GM18507 (cell line): ENCODE measurements at places on chromosomes 13 and 19.

GRCh38 chr13:29452773-29453616 lies 142.5 kb downstream of the SLC7A1 start:
- DNase-seq: no peak

DNA sequence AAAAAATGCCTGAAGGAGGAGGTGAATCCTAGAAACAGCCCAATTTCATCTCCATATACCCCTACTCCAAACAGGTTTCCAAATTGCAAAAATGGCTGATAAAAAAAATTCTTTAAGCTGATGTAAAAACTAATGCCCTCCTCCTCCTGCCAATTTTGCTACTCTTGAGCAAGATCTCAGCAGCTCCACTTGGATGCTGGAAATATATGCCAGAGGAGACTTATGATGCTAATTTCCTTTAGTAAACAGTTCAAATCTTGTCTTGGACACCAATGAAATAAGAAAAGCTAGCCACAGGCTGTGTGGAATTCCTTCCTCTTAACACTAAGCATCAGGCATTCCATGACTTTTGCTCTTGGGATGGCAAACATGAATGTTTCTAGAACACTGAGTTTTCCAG lies 67.5 kb downstream of the INSR start:
- no peak for DNase-seq

DNA sequence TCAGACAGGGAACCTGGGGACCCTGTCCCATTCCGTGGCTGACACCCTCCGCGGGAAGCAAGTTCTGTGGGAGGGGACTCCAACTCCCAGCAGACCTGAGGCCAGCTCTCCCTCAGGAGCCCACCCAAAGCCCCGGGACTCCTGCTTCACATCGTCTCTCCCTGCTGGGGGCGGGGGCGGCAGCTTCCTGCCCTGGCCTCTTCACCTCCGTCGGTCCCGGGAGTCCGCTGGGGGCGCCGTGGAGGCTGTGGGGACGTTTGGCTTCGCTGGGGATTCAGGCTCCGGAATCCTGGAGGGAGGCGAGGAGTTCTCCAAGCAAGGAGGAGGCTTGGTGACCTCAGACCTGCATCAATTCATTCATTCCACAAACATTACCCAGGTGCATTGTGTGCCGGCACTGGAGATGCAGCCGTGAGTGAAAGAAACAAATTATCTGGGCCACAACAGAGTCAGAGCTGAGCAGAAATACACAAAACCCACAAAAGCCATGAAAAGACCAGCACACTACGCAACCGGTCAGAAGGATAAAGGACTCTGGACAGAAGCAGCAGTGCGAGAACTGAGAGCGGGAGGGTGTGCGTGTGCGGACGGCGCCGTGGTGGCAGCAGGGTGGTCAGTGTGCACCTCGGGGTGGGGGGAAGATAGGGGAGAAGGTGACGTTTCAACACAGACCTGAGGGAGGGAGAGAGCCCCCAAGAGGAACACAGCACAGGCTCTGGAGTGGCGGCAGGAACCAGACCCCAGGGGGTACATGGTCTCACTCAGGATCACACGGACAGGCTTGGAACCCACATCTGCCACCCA lies 19.0 kb downstream of the EPS8L1 start:
- no peak for DNase-seq

DNA sequence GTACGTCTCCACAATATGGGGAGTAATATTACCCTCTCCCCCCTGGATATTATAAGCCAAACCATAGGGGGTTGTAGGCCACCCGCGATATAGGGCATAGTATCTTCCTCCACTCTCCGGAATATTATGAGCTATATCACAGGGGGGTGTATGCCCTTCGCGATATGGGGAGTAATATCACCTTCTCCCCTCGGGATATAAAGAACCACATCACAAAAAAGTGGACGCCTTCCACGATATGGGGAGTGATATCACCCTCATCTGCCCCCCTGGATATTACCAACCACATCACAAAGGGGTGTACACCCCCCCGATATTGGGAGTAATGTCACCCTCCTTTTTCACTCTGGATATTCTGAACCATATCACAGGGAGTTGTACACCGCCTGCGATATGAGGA lies 65.5 kb upstream of the CEACAM21 start:
- DNase-seq: no peak

DNA sequence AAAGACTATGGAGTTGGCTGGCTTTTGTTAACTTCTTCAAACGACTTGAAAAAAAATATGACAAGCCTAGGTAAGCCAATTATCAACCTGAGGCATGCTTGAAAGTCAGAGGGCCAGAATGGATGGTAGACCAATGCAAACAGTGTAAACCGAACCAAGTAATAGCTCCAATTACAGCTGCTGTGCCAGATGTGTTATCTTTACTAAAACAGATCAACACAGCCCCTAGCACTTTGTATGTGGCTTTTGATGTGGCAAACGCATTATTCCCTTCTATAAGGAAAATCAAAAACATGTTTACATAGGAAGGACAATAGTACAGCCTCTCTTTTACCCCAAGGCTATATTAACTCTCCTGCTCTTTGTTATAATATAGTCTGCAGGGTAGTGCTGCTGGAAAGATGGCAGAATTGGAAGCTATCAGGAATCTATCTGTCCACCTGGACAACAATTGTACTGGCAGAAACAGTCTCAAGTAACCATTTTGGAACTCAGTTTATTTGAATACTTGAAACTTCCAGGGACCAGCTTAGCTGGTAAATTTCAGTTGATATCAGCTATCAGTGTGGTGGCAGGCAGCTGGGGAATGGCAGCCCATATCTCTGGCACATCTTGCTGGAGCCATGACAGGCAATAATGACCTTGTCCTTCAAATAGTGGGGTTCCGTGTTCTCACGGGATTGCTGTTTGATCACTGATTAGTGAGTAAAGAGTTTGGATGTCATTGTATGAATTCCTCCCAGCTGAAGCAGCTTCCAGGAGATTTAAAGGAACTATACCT lies 144.4 kb upstream of the WASF3 start:
- DNase-seq: no peak

DNA sequence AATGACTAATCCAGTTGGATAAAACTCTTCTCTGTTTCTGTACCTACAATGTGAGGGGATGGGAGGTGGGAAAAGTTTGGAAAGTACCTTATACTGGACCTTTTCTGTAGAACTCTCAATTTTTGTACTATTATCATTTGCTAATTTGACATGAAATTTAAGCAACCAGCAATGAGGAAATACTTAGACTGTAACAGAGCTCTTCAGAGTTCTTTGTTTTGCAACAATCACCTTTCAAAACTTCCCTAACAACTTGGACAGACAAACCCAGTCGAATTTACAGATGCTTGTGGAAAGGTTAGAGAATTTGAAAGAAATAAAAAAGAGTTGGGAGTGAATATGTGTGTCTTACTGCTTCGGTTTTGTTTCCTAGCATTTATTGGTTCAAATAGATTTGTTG lies 16.8 kb downstream of the KBTBD7 start:
- no peak for DNase-seq

DNA sequence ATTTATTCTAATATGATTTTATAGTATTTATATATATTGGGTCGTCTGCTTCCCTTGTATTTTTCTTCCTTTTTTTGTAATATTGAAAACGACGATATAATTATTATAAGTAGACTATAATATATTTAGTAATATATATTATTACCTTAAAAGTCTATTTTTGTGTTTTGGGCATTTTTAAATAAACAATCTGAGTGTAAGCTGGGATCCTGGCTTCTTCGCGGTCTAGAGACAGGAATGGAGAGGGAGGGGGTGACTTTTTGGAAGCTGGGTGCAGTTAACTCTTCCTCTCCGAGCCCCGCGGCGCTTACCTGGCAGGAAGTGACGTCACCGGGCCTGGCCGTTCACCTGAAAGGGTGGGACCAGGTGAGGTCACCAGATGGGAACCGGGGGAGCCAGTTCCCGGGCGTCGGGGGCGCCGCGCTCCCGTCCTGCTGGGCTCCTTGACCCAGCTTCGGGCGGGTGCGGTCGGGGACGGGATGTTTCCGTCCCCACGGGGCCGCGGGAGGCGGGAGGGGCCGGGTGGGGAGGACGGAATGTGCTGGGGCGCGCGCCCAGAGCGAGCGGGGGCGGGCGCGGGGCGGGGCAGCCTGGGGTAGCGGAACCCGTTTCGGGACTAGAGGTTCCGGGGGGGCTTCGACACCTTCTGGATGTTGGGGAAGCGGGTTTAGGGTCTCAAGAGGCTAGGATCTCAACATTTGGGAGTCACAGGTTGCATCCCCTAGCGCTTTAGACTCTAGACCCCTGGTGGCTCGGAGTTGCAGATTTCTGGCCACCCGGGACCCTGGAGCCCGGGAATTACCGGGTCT lies 2.8 kb downstream of the ZFP36 start:
- DNase-seq: no peak

GRCh38 chr19:28999724-29000433 lies 213.1 kb downstream of the UQCRFS1 start:
- DNase-seq: no peak

GRCh38 chr13:101111894-101112293 lies 304.4 kb downstream of the NALCN start:
- DNase-seq: no peak

DNA sequence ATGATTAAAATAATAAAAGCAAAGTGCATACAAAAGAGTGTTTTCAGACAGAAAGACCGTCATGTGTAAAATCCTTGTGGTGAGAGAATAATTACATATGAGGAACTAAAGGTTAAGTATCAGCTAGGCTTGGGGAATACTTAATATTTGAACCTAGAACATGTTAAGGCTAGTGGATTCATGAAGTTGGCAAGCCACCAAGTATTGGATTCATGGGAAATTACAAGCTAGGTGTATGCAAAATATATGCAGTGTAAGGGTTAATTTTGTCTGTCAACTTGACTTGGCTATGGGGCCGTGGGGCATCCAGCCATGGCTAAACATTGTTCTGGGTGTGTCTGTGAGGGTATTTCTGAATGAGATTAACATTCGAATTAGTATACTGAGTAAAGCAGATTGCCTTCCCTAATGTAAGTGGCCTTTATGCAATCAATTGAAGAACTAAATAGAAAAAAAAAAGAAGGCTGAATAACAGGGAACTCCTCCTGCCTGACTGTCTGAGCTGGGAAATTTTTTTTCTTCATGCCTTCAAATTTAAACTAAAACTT lies 533.5 kb upstream of the KLF12 start:
- no peak for DNase-seq

GRCh38 chr19:53532362-53532761 lies 5.6 kb upstream of the ZNF331 start:
- DNase-seq: no peak

DNA sequence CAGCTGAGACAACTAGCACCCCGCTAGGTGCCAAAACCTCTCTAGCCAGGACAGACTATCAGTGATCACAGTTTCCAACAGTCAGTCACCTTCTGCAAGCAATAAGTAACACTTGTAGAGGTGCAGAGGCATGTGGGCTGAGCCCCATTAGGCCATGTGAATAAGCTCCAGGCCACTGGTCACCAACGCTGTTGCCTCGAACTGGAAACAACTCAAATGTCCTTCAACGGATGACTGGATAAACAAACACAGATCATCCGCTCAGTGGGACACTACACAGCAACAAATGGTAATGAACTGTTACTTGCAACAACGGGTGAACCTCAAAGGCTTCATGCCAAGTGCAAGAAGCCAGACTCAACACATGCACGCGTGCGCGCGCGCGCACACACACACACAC lies 27.5 kb upstream of the TMEM160 start:
- no peak for DNase-seq

DNA sequence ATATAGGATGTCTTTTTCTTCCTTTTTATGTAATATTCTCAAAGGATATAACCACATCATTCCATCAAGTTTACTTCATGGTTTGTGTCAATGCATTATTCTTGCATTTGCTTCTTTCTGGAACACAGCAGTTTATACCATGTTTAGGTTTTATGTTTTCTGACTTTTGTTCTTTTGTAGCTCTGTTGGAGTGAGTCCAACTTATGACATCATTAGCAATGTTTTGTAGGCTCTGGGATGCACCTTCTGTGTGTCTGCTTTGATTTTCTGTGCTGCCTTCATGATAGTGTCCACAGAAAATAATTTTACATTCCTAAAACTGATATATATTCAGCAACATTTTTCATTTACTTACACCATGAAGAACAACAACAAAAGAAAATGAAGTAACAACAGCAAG lies 68.9 kb downstream of the SHISA2 start:
- no peak for DNase-seq

GRCh38 chr13:40676007-40676406 lies 9.6 kb upstream of the FOXO1 start:
- no peak for DNase-seq

- no peak for DNase-seq
Observed at GRCh38 chr19:15457701-15458484, 6.5 kb downstream of the RASAL3 start.

GRCh38 chr13:28653111-28653510 lies 5.8 kb upstream of the POMP start:
- DNase-seq: no peak

- DNase-seq: no peak
Observed at GRCh38 chr13:54901316-54901715, 1872.7 kb downstream of the OLFM4 start.

DNA sequence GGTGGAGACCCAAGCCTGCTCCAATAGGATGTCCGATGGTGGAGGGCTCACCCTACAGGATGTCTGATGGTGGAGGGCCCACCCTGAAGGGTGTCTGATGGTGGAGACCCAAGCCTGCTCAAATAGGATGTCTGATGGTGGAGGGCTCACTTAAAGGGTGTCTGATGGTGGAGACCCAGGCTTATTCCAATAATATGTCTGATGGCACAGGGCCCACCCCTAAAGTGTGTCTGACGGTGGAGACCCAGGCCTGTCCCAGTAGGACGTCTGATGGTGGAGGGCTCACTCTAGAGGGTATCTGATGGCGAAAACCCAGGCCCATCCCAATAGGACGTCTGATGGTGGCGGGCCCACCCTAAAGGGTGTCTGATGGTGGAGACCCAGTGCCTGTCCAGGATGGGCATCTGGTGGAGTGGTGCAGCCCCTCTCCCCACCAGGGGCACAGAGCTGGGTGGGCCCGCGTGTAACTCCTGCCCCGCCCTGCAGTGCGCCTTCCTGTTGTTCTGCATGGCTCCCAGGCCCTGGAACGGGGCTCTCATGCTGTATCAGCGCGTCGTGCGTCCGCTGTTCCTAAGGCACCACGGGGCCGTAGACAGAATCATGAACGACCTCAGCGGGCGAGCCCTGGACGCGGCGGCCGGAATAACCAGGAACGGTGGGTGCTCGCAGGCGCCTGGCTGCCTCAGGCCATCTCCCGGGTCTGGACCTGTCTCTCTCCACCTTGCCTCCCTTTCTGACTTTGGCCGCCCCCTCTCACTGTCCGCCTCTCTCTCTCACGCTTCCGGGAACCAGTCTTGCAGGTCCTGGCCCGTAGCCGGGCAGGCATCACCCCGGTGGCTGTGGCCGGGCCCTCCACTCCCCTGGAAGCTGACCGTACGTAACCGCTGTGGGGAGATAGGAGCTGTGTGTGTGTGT lies 5.1 kb downstream of the REEP6 start:
- no peak for DNase-seq
